ENCODE measurements at places on chromosomes 1 and 21.

DNA sequence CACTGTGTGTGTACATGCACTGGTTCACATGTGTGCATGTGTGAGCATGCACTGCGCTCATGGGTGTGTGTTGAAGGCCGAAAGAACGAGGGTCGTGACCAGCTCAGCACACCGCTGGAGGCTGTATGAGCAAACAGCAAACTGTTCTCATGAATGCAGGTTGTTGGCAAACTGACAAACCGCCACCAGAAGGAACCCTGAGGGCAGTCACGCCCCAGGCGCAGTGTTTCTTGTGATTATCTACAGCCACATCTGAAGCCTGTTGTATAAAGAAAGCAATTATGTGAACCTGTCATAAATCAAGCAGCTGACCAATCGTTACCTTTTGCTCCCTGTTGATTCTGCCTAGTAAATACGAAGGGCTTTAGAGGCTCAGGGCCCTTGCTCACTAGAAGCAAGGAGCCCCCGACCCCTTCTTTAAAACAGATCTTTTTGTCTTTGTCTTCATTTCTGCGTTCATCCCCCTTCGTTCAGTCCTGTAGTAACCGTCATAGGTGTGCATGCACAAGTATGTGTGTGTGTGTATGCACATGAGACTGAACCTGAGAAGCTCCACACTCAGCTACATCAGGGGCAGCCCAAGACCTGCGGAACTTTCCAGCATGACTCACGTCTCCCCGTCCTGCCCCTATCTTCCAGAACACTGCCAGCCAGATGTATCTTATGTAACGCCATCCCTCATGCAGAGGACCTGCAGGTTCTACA is 16.8 kb upstream of the RIPK4 start:
- peak; percentile 93 for DNase-seq

- peak; percentile 18 for DNase-seq
Observed at GRCh38 chr21:27001526-27001925, 34.6 kb upstream of the ADAMTS5 start.

DNA sequence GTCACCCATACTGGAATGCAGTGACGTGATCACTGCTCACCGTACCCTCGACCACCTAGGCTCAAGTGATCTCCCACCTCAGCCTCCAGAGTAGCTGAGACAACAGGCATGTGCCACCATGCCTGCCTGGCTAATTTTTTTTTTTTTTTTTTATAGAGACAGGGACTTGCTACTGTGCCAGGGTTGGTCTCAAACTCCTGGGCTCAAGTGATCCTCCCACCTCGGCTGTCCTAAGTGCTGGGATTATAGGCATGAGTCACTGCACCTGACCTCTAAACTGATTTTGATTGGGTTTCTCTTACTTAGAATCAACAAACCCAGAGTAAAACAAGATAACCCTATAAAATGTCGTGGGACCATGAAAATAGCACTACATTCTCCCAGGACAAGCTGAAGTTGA is 112.0 kb downstream of the UBE2U start:
- no peak for DNase-seq

GRCh38 chr1:162922201-162922600 is 61.2 kb upstream of the CCDC190 start:
- peak; percentile 43 for DNase-seq

DNA sequence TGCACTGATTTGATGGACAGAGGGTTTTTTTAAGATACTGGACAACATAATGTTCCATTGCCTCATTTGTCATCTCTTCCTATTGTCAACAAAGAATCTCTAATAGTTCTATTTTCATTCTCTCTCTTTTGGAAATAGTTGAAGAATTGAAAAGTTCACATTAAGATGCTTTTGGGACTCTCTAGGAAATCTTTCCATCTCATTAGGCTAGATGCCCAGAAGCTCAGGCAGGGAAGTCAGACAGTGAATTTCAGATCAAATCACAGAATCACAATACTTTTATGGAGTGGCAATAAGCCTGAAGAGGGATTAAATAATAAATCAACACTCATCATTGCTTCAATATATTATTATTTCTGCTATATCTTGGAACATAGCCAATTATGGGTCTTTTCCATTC is 29.2 kb downstream of the NEGR1 start:
- DNase-seq: no peak

- DNase-seq: no peak
Observed at GRCh38 chr1:241596633-241597032, 43.5 kb downstream of the CHML start.

GRCh38 chr1:30976143-30976542 is 67.6 kb upstream of the SDC3 start:
- DNase-seq: peak; percentile 68

DNA sequence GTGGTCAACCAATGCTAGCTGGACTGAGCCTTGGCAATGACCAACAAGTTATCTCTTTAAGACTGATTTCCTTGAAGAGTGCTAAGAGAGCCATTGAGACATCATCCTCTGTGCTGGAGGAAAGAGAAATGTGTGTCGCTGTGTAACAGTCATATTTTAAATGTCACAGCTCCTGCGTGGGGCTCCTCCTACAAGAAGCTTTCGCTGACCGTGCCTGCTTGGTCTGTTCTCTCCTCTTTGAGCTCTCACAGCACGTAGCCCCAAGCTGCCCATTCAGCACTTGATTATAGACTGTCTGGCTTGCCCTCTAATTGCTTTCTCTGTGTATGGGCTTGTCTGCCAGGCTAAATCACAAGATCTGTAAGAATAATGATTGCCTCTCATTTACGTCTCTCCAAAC is 221.3 kb downstream of the FOXD2 start:
- no peak for DNase-seq

DNA sequence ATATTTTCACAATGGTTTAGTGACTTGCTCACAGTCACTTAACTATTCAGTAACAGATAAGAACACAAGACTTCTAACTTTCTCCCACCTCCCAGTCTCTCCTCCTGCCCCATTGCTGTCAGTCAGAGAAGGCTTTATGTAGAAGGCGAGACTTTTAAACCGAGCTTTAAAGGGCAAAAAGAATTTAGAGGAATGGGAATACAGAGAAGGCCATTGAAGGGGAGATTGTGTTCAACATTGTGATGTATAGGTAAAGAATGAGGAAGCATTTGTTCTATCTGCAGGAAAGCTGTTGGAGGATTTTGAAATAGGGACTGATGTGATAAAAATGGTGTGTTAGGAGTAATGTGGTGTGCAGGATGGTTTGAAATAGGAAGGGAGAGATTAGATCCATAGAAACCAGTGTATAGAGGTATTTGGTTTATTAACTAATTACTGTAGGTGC is 7.3 kb downstream of the POU2F1 start:
- no peak for DNase-seq

DNA sequence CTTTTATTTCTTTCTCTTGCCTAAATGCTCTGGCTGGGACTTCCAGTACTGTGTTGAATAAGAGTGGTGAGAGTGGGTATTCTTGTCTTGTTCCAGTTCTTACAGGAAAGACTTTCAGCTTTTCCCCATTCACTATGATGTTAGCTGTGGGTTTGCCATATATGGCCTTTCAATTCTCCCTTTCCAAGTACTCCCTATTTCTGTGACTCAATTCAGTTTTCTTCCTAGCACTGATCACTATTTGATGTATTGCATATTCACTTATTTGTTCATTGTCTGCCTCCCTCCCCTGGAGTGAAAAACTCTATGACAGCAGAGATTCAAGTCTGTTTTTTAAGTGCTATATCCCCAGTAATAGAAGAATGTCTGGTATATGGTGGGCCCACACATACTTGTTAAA is 618.2 kb upstream of the CAMK1G start:
- DNase-seq: no peak

GRCh38 chr1:36151134-36151844 is 2.0 kb upstream of the TRAPPC3 start:
- no peak for DNase-seq

GRCh38 chr21:31780944-31781343 is 49.0 kb upstream of the SCAF4 start:
- DNase-seq: no peak

DNA sequence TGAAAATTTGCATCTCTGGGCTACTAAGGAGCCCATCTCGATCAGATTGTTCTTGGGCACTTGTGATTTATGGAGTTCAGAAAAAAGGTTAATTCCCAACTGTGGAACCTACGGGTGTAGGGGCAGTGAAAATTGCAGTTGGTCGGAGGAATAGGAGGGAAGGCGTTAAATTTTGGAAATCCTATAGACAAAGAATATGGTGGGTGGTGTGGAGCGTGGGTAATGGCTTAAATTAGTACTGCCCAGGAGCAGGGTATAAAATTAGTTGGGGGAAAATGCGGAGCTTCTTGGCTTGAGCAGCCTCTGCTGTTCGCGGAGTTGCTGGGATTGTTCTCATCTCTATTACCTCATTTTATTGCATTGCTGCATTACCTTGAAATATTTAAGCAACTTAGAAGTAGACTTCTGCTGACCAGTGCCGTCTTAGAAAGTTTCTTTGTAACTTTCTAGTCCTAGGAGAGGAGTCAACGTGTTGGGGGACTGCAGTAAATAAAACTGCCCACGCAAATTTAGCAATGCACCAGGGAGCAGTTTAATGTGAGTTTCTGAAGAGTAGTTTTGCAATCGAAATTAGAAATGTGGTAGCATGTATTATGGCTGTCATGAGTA is 514 bp downstream of the S1PR1 start:
- DNase-seq: peak; percentile 62

DNA sequence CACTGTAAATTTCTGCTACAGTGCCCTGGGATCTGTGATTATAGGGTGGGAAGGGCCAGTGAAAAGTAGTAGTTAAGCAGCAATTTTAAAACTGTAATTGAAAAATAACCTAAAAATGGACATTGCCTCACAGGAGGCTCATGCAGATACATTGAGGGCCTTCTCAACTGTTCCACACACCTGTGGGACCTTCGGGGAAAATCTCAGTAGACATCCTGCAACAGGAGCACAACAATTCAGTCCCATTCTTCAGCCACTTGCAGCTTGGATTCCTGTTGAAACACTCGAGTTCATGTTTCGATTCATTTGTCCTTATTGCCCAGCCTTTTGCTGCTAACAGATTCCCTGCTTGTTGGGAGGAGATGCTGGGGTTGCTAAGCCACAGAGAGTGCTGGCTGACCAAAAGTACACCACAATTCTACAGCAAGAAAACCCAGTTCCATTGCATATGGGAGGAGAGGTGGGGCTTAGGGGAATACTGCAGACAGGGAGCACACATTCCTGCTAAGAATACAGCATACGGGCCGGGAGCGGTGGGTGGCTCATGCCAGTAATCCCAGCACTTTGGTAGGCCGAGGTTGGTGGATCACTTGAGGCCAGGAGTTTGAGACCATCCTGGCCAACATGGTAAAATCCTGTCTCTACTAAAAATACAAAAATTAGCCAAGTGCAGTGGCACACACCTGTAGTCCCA is 4.5 kb downstream of the TMCC2 start:
- no peak for DNase-seq

- peak; percentile 46 for DNase-seq
Observed at GRCh38 chr1:184563308-184563707, 176.5 kb downstream of the C1orf21 start.

DNA sequence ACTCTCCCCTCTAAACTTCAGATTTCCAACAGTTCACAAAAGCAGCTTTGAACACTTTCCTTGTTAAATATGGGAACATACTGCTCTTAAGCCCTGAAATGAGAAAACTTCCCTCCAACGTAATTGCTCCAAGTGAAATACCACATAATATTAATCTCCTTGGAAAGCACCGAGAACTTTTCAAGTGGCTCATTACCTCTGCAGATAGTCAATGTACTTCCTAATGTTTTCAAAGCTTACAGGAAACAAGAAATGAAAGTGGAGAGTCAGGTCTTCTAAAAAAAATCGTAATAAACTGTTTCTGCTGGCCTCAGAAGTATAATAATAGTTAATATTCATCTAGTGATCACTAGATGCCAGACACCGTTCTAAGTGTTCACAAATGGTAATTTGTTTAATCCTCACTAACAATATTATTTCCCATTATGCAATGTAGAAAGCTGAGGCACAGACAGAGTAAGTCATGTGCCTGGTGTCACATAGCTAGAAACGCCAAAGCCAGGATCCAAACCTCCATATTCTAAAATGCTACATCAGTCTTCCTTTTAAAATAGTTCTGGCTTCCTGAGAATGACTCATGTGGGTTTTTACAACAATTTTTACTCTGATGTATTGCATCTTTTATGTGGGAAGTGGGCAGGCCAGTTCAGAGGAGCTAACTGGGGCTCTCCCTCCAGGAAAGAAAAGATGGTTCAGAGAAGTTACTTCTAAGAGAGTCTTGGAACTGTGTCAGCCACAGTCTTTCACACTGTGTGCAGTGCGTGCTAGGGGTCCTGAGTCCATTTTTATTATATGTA is 177.2 kb downstream of the PLPPR4 start:
- DNase-seq: peak; percentile 89

GRCh38 chr1:179588425-179589024 is 3.1 kb upstream of the TDRD5 start:
- DNase-seq: no peak

DNA sequence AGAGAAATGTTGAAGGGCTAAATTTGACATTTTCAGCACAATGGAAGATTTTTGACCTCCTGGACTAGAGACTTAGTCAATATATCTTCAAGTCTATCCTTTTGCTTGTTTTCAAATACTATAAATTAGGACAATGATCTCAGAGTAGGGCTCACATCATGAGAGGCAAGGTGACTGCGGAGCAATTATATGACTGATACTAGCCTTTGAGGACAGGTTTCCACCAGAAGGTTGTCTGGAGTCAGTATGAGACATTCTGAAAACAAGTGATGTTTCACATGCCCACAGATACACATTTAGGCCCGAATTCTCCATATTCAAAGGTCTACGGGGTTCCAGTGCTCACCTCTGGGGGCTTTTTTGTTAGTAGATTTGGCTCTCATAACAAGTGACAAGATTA is 142.3 kb upstream of the SAMSN1 start:
- DNase-seq: no peak

- peak; percentile 27 for DNase-seq
Observed at GRCh38 chr21:29730281-29730680, 209.5 kb downstream of the GRIK1 start.

DNA sequence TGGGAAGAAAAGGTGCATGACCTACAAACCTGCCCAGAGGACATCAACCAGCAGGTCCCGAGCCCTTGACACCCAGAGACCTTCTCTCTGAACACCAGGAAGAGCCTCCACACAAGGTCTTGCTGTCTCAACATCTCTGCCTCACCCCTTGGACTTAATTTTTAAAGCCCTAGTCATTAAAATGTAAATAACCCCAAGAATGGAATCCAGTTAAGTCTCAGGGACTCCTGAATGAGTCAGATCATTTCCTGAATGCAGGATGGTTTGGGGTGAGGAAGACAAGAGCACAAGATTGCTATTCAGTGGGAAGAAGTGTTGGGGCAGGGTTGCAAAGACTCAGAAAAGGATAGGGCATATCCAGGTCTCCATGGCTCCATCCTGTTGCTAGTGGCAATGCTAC is 17.8 kb upstream of the GRIK3 start:
- DNase-seq: no peak

- no peak for DNase-seq
Observed at GRCh38 chr1:243415663-243416408, 160.0 kb downstream of the SDCCAG8 start.

GRCh38 chr1:167360120-167360519 is 139.4 kb downstream of the POU2F1 start:
- peak; percentile 37 for DNase-seq

DNA sequence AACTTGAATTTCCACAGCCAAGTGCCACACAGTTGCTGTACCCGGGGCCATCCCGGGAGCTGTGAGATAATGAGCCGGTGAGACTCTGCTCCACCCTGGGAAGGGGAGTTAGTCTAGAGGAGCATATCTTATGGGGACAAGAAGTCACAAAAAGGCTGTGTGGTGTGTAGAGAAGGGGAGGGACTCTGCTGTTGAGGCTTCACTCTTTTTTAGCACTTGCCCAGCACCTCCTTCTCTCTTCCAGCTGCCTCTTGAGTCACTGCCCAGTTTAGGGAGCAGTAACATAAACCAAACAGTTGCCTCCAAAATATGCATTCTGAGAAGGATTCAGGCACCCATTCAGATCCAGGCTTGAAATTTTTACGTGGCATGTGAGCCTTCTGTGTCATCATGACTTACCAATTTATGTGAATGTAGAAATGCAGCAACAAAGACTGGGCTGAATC is 744 bp upstream of the WDR26 start:
- DNase-seq: peak; percentile 90

Data from EH (cell line).